ENCODE measurements at places on chromosomes 12 and 14. TPM values are rescaled to one million over a fixed set of nuclear protein-coding genes. Genes with fewer than 3 reads are reported as not detected.

The USP44 gene
- total RNA-seq = 4.3 TPM

The FAM90A1 gene
- not detected for total RNA-seq

The TSHR gene
- total RNA-seq = not detected

The TTC9 gene
- total RNA-seq = 8.4 TPM

The DGKA gene
- 108 TPM for total RNA-seq

The RIN3 gene
- 24.7 TPM for total RNA-seq

The CAPZA3 gene
- not detected for total RNA-seq

The KRT3 gene
- 0.43 TPM for total RNA-seq

The SLCO1B1 gene
- not detected for total RNA-seq

- DNase-seq = no peak
Measured at GRCh38 chr14:85601246-85601645, 71.3 kb downstream of the FLRT2 start.

- DNase-seq = peak; percentile 73
Measured at GRCh38 chr14:99127651-99128167, 144.3 kb downstream of the BCL11B start.

DNA sequence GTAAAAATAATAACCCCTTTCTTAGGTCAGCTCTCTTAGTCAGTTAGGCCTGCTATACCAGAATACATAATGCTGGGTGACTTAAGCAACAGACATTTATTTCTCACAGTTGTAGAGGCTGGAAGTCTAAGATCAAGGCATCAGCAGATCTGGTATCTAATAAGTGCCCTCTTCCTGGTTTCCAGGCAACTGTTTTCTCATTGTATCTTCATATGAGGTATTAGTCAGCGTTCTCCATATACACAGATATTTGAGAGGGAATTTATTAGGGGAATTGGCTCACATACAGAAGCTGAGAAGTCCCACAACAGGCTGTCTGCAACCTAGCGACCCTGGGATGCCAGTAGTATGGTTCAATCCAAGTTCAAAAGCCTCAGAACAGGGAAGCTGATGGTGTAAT lies 896.0 kb downstream of the GALC start:
- DNase-seq = peak; percentile 66

DNA sequence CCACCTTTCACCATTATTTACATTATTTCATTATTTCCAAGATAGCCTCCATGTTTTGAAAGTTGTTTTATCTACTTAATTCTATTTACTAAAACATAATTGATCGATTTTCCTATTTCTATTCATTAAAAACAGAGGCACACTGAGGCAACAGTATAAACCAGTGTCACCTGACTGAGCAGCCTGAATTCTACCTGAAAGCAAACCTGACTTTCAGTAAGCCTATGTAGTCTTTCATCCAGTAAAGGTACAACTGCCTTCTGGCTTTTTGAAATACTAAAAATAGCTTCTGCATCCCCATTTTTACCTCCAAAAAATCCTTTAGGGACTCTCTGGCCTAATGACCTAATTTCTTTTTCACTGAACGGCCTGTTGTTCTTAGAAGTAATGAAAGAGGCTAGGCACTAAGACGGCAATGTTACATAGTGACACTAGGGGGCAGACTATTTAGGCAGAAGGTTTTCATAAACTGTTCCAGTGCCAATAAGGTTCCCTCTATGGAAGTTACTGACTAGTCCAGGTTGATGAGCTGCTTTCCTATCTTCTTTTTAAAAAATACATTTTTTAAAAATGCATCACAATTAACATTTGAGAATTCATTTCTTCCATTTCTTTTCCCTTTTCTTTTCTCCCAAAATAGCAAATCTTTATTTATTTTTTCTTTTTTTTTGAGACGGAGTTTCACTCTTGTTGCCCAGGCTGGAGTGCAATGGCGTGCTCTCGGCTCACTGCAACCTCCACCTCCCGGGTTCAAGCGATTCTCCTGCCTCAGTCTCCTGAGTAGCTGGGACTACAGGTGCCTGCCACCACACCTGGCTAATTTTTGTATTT lies 17.5 kb downstream of the ANAPC5 start:
- DNase-seq = peak; percentile 61

DNA sequence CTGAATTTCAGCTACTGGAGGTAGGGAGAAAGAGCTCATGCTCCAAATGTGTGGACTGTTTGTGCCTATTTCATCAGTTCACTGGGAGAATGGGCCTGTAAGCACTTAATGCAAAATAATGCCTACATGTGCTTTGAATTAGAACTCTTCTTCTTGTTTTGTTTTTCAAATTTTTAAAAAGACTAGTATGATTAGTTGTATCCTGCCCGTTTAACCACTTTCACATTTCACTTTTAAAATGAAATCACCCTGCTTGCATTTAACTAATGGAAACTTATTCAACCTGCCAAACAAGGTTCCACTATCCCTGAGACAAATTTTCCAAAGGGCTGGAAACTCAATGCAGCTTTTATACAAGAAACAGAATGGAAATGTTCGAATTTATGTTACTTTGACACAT lies 79.7 kb downstream of the SAMD4A start:
- no peak for DNase-seq

- DNase-seq = no peak
Measured at GRCh38 chr12:12665194-12665593, 30.8 kb downstream of the GPR19 start.

DNA sequence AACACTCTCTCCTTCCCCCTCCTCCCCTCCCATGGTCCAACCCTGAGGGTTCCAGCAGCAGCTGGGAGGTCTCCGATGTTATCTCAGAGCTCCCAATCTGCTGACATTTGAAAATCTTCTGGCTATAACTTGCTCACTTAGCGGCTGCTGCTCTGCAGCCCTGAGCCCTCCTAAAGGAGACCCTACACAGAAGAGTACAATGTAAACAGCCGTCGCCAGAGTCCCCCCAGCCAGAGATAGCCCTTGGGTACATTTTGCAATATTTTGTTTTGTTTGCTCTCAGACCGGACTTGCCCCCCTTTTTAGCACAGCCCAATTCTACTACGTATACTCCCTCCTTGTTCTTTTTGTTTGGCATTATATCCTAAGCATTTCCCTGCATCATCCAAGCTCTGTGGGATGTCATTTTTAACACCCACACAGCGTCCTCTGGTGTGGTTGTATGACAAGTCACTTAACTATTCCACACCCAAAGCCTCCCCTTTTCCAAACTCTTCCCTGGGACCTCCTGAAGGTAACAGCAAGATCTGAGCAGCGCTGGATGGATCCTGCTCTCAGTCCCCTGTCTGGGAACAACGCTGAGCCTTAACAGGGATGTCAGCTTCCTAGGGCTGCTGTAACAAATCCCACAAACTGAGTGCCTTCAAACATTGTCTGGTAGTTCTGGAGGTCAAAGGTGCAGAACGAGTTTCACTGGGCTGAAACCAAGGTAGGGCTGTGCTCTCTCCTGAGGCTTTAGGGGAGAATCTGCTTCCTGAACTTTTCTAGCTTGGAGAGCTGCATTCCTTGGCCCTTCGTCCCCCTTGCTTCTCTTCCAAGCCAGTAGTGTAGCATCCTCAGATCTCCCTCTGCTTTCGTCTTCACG lies 25.3 kb upstream of the TCL1B start:
- no peak for DNase-seq

DNA sequence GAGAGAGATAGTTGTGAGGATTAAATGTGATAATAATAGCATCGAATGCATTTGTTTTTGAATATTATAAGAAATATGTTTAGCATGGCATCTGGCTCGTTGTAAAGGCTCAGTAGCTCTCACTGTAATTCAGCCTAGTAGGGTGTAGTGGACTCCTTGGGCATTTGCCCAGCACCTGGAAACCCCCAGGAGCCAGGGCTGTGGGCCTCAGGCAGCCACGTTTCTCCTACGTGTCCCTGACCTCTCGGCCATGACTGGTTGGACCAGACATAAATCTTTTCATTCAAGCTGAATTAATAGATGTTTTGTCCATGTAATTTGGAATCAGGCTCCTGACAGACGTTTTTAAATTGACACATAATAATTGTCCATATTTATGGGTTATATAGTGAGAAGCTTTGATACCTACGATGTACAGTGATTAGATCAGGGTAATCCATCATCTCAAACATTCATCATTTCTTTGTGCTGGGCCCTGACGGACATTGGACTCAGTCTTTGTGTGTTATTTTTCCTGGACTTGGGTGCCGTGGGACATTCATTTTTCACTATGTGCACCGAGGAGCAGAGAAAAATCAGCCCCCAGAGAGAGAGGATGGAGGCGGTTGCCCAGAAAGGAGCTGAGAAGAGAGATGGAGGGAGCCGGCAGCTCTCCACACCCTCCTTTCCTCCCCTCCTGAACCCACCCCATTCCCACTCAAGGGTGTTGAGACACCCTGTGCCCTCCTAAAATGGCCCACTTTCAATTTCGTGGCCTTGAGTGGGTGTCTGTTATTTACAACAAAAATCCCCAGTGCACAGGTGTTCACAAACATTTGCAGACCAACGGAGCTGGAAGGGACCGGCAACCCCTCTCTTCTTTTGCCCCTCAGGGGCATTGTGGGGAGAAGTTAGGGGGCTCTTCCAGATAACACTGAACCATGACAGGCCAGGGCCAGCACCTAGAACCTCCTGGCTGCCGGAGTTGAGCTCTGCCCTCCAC lies 296.4 kb downstream of the DPF3 start:
- no peak for DNase-seq

- DNase-seq = peak; percentile 35
Measured at GRCh38 chr12:49678711-49679110, 28.5 kb downstream of the FMNL3 start.

DNA sequence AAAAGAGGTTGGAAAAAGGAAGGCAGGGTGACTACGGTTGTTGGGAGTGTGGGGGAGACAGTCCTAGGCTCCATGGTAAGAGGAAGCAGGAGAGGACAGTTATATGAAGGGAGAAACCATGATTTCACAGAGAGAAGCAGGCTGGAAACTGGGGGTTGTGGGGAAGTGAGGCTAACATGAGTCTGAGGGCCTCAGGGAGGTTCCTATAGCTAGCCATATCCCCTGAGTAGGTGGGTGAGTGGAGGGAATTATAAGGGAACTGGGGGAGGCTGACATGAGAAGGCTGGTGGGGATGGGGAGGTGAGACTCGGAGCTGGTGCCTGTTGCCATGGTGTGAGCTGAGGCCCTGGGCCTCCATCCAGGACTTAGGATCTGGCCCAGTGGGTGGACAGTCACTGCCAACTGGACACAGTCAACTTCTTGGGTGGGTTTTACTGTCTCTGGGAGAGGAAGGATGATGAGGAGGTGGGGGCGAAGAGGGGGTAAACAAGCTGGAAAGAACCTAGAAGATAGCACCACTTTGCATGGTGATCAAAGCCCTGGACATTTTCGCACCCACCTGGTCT lies 1.4 kb downstream of the RNASE13 start:
- DNase-seq = no peak

- no peak for DNase-seq
Measured at GRCh38 chr12:108827941-108828340, 29.4 kb downstream of the SSH1 start.

- DNase-seq = no peak
Measured at GRCh38 chr12:124434354-124434753, 133.1 kb downstream of the NCOR2 start.

DNA sequence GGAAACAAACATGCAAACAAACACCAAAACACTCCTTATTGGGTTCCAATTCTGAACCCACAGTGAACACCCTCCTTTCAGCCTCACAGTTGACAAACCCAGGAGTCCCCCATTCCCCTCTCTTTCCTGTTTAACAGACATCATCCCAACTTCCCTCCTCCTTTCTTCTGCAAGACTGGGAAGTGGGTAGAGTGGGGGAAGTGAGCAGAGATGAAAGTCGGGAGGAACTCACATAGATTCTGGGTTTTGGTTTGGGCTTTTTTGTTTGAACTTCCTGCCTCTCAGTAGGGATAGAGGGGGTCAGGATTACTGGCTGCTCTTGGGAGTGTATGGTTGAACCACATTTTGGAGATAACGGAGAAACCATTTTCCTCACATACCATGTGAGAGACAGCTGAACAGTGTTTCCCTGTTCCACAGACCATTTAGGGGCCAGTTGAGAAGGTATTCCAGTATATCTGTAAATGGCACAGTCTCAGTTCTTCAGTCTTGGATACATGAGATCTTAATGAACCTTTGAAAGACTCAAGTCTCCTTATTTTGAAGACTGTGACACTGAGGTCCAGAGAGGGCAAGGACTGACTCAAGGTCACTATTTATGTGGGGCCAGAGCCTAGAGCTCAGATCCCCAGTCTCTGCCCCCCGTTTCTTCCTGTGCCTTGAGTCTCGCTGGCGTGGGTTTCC lies 3.9 kb upstream of the GPR84 start:
- no peak for DNase-seq

- DNase-seq = no peak
Measured at GRCh38 chr12:15852383-15852782, 29.8 kb upstream of the STRAP start.

- DNase-seq = no peak
Measured at GRCh38 chr12:11651381-11651780, 1.9 kb downstream of the ETV6 start.

GRCh38 chr14:57051633-57052032 lies 217.1 kb downstream of the EXOC5 start:
- no peak for DNase-seq

GRCh38 chr14:80621701-80622100 lies 319.8 kb downstream of the CEP128 start:
- DNase-seq = peak; percentile 81

- DNase-seq = no peak
Measured at GRCh38 chr12:50005175-50005574, 20.1 kb downstream of the RACGAP1 start.

GRCh38 chr12:47785887-47786661 lies 13.0 kb downstream of the SLC48A1 start:
- no peak for DNase-seq

GRCh38 chr14:81890020-81890419 lies 356.4 kb upstream of the SEL1L start:
- no peak for DNase-seq

- DNase-seq = no peak
Measured at GRCh38 chr14:100252684-100253083, 13.7 kb downstream of the YY1 start.

- DNase-seq = no peak
Measured at GRCh38 chr14:89638891-89639290, 221.9 kb upstream of the FOXN3 start.

DNA sequence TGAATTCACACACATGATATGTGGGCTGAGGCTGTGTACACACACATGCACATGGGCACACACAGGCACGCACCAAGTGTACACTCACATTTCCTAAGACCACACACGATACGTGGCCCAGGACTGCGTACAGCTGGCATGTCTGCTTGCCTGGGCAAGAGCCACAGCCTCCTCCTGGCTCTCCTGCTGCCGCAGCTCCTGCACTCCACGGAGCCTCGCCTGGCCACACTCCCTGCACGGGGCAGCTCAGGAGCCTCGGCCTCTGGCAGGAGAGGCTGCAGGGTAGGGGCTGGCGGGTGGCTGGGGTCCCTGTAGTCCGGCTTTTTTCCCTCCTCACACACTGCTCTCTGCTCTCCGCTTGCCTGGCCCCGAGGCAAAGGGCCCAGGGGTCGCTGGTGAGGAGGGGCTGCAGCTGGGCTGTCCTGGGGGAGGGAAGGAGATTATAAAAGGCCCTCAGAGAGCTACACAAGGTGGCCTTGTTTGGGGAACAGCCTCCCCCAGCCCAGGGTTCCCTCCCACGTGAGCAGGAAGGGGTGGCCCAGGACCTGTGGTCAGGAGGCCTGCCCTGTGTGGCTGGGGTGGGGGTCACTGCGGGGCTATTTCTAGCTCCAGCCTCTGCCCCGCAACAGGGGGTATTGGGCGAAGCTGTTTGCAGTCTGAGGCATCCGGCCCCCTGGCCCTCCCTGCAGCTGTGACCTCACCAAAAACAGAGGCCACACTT lies 89.0 kb upstream of the SFSWAP start:
- no peak for DNase-seq
